ENCODE measurements at places on chromosomes 5 and 9.

- DNase-seq: no peak
Measured at GRCh38 chr5:167822241-167822640, 469.2 kb upstream of the WWC1 start.

DNA sequence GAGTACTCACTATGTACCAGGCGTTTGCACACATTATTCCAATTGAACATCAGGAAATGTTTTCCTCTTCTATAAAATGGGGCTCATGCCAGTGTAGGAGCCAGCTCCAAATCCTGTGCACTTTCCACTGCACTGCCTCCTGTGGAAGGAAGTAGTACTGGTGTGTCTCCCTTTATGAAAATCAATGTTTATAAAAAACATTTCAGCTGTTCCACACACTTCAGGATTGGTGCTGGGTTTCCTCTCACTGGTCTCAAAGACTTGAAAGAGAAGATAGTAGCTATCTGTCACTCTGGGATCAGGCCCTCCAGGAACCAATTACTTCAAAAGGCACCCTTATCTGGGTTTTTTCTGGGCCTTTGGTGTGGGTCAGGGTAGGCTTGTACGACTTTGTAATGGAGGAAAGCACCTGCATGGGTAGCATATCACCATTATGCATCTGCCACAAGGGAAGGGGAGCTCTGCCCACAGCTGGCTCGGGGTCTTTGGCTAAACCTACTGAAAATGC is 32.5 kb downstream of the RAB14 start:
- peak; percentile 33 for DNase-seq

GRCh38 chr5:175671013-175671412 is 13.1 kb downstream of the HRH2 start:
- no peak for DNase-seq

GRCh38 chr9:85716031-85716877 is 25.5 kb downstream of the AGTPBP1 start:
- peak; percentile 11 for DNase-seq

GRCh38 chr9:19239955-19240354 is 9.5 kb downstream of the DENND4C start:
- peak; percentile 41 for DNase-seq

DNA sequence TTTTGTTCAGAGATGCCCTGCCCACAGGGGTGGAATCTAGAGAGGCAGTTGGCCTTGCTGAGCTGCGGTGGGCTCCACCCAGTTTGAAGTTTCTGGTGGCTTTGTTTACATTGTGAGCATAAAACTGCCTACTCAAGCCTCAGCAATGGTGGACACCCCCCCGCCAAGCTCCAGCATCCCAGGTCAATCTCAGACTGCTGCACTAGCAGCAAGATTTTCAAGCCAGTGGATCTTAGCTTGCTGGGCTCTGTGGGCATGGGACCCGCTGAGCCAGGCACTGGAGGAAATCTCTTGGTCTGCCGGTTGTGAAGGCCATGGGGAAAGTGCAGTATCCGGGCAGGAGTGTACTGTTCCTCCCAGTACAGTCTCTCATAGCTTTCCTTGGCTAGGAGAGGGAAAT is 55.5 kb downstream of the MINAR2 start:
- DNase-seq: no peak

- DNase-seq: no peak
Measured at GRCh38 chr9:93713716-93714115, 137.3 kb downstream of the PHF2 start.

GRCh38 chr9:27645161-27645840 is 72.0 kb upstream of the C9orf72 start:
- no peak for DNase-seq

- DNase-seq: no peak
Measured at GRCh38 chr9:97363661-97364299, 48.1 kb upstream of the TDRD7 start.

GRCh38 chr9:28770226-28770625 is 1196.9 kb upstream of the C9orf72 start:
- no peak for DNase-seq

- no peak for DNase-seq
Measured at GRCh38 chr9:124013309-124014210, 2.0 kb downstream of the LHX2 start.

- no peak for DNase-seq
Measured at GRCh38 chr5:35671541-35672295, 54.1 kb downstream of the SPEF2 start.

DNA sequence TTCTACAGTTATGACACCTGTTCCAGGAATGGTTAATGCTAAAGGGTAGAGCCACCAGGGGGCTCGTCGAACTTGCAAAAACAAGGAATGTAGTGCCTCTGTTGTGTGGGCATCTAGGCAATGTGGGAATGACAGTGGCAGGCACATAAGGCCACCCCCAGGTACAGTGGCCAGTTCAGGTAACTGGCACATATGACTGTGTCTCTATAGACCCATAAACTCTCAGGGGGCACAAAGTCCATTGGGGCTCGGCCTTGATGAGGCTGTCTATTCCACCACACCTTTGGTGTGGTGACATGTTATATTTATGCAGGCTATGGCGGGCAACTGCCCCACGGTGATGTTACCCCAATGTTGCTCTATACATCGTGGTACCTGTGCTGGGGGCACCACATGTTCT is 59.6 kb upstream of the FAM120A start:
- no peak for DNase-seq

- no peak for DNase-seq
Measured at GRCh38 chr5:109620651-109621050, 69.1 kb upstream of the MAN2A1 start.

DNA sequence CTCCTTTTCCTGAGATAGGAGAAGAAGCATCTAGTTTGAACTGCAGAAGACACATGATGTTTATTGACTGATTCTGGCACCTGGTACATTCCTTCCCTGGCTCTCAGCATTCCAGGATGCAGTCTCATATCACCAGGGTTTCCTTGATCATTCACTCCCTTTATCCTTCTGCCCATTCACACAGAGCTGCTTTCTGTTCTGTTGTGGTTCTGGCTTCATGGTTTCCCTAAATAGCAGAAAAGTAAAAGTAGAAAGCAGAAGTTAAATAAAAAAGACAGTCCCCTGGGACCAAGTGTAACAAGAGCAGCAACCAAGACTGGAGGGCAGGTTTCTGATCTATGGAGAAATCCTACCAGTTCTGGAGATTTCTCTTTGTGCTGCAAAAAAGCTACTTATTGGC is 3.2 kb downstream of the IFNA8 start:
- no peak for DNase-seq

DNA sequence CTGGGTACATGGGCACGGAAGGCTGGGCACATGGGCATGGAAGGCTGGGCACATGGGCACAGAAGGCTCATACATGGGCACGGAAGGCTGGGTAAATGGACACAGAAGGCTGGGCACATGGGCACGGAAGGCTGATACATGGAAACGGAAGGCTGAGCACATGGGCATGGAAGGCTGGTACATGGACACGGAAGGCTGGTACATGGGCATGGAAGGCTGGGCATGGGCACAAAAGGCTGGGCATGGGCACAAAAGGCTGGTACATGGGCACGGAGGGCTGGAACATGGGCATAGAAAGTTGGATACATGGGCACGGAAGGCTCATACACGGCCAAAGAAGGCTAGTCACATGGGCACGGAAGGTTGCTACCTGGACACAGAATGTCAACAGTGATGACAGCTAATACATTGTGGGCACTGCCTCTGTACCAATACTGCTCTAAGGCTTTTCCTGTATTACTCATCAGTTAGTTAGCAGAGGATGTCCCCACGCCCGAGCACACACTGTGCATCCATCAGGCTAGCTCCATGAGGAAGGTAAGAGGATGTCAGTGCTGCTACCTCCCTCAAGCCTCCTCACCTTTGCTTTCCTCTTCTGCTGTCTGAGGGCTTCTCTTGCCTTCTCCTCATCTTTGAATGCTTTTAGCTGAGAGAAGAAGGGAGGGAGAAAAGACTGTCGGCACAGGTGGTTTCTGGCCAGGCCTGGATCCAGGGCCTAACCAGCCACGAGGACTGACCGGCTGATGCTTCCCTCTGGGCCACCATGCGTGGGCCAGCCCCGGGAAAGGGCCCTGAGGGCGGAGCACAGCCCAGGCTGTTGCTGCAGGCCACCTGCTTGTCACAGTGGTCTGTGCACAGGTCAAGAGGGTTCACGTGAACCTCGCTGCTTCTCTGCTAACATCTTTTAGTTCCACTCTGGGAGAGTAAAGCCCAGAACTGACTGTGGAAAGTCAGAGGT is 14.3 kb downstream of the GPX3 start:
- DNase-seq: peak; percentile 79

DNA sequence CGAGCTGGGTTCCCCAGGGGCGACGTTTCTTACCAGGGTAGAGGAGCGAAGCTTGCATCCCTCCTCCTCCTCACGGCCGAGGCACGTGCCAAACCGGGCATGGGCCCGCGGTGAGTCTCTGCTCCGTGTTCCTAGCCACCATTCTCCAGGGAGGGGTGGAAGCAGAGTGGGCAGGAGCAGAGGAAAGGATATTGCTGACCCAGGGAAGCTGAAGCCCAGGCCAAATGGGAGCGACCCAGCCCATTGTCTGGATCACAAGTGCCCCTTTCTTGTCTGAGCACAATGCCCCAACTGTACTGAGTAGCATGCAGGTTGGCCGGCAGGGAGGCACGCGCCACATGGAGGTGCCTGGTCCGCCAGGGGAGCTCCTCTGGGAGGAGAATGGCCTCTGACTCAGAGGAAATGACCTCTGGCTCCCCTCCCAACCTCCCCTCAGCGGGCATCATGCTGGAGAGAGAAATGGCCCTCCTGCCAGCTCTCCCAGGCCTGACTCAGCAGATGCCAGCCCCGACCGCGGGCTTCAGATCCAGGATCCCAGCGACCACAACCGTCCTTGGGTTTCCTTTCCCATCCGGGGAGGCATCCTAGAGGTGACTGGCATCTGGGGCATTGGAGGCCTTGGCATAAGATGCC is 1.1 kb downstream of the PRR7 start:
- DNase-seq: peak; percentile 99

- peak; percentile 38 for DNase-seq
Measured at GRCh38 chr9:127838375-127839078, 15.9 kb downstream of the ENG start.

GRCh38 chr5:180807046-180807445 is 4.4 kb upstream of the MGAT1 start:
- DNase-seq: no peak

GRCh38 chr9:134949681-134950385 is 32.1 kb upstream of the FCN1 start:
- DNase-seq: no peak

GRCh38 chr9:87069690-87070089 is 122.4 kb upstream of the GAS1 start:
- peak; percentile 14 for DNase-seq

DNA sequence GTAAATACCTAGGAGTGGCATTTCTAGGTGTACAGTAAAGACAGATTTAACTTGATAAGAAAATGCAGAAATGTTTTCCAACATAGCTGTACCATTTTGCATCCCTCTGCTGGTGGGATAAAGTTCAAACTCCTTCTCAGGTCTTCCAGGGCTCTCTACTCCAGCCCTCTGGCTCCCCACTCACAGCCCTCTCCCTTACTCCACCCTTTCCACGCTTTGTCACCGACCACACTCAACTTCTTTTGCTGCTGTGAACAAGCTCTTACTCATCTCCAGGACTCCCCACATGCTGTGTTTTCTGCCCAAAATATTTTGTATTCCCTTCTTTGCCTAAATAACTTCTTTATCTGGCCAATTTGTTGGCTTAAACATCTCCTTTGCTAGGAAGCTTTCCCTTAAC is 90.6 kb upstream of the OSMR start:
- DNase-seq: peak; percentile 8

- DNase-seq: peak; percentile 97
Measured at GRCh38 chr9:114348906-114349482, 19.3 kb downstream of the ORM2 start.

- DNase-seq: no peak
Measured at GRCh38 chr5:66701244-66701643, 105.1 kb downstream of the MAST4 start.

- peak; percentile 3 for DNase-seq
Measured at GRCh38 chr9:81146241-81146640, 543.1 kb downstream of the TLE1 start.

- no peak for DNase-seq
Measured at GRCh38 chr9:131203431-131204218, 72.7 kb downstream of the FAM78A start.

GRCh38 chr5:139065306-139065705 is 132.9 kb downstream of the SIL1 start:
- no peak for DNase-seq

DNA sequence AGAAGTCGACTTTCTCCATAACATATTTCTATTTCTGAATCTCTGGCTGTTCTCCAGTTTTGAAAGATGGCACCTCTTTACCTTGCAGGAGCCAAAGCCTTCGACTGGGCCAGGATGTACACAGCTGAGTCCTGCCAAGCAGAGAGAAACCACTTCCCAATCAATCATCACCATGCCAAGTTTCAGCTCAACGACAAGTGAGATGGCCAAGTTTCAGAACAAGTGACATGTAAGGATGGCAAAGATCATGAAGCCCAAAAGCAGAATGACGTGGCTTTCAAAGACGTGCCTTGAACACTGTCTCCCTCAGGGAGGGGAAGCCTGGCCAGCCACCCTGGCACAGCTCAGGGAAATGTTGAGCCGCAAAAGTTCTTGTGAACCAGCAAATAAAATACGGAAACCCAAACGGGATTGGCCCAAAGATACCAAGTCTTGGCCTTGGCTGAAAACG is 17.7 kb downstream of the STK10 start:
- no peak for DNase-seq

DNA sequence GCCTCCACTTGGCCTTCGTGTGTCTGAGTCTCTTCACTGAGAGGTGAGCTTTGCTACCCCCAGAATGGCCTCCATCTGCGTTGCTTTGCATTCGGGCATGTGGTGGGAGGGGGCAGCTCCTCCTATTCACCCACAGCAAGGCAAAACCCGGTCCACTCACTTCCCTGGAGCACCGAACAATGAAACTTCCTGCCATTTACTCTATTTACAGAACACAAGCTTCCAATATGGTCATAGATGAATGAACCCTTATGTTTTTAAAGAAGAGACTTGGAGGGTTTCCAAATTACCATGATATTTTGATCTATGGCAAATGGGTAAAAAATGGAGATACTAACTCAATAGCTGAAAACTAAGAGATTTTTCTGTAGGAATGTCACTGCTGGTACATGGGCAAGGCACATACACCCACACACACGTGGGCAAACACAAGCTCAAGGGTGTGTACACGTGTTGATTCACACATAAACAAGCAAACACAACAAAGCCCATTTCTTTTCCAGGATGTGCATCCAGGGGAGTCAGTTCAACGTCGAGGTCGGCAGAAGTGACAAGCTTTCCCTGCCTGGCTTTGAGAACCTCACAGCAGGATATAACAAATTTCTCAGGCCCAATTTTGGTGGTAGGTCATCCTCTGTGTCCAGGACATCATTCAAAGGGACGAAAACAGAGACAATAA is 5.2 kb downstream of the GABRP start:
- no peak for DNase-seq

GRCh38 chr5:147445917-147446316 is 64.0 kb downstream of the DPYSL3 start:
- DNase-seq: no peak

GRCh38 chr9:72954431-72955125 is 1.7 kb upstream of the ALDH1A1 start:
- DNase-seq: no peak

DNA sequence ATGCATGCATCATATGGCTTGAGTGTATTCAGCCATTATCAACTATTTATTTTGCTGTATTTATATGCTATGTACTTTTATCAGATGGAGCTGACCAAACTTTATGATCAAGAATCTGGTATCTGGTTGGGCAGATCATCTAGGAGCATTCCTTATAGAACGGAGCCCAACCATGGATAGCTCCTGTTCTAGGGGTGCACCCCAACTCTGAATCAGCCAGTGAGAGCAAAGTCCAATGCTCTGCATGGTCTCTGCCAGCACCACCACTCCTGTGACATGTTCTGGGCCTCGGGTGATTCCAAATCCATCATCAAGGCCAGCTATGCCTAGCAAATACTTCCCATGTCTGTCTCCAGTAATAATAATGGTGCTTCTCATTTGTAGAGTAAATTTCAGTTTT is 517.5 kb downstream of the AGTPBP1 start:
- DNase-seq: no peak
